ENCODE measurements at places on chromosomes 7 and 10. TPM values are rescaled to one million over a fixed set of nuclear protein-coding genes. Genes with fewer than 3 reads are reported as not detected.

Gene ANKRD30A
- total RNA-seq: not detected

Gene MRC1
- total RNA-seq: not detected

Gene MACC1
- not detected for total RNA-seq

Gene DNAJC30
- 1.3 TPM for total RNA-seq

Gene PRPS1L1
- total RNA-seq: not detected

Gene SLC16A9
- total RNA-seq: 0.42 TPM

DNA sequence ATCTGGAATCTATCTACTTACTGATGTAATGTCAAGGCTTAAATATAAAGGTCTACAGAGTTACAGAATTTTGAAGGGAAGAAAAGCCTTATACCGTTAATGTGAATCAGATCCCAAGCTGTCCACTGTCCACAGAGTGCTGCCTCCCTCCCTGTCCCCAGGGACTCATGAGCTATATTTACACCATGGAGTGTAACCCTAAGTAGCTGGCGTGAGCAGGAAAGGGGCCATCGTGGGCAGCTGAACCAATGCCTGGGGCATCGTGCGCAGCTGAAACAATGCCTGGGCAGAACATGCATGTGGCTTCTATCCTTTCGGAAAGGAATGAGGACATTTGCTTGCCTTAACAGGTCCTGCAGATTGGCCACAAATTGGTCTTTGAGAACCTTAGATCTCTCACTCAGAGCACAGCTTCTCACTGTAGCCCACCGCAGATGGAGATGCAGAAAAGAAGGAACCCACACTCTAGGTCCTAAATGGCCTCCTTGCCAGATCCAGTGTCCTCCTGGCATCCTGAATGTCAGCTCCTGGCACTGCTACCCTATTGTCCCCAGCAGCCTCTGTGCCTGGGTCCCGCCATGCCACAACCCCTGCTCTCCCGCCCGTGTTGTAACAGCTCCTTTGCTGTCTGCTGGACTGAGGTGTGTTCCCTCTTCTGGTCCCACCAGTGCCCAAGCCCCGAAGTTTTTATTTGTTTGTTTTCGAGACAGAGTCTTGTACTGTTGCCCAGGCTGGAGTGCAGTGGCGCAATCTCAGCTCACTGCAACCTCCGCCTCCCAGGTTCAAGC is 30.3 kb downstream of the CCDC3 start:
- no peak overlapping the region for H3K4me3 ChIP-seq
- no peaks in the 10 kb centered on the region for H3K36me3 ChIP-seq
- H3K4me1 ChIP-seq: peaks cover 21% of the 10 kb centered on the region
- H3K27me3 ChIP-seq: no peaks in the 10 kb centered on the region

- no peaks in the 10 kb centered on the region for H3K36me3 ChIP-seq
- no peaks in the 10 kb centered on the region for H3K4me1 ChIP-seq
- no peaks in the 10 kb centered on the region for H3K27me3 ChIP-seq
- H3K4me3 ChIP-seq: no peak overlapping the region
- no peak for DNase-seq
- no peak overlapping the region for H3K27ac ChIP-seq
These were observed 35.5 kb downstream of the ICA1 start for GRCh38 chr7:8226501-8226900.

- H3K4me3 ChIP-seq: no peak overlapping the region
- H3K4me1 ChIP-seq: no peaks in the 10 kb centered on the region
- no peak for DNase-seq
- H3K27ac ChIP-seq: no peak overlapping the region
- H3K36me3 ChIP-seq: no peaks in the 10 kb centered on the region
These were observed 43.3 kb downstream of the DGKB start for GRCh38 chr7:14859267-14859666.

DNA sequence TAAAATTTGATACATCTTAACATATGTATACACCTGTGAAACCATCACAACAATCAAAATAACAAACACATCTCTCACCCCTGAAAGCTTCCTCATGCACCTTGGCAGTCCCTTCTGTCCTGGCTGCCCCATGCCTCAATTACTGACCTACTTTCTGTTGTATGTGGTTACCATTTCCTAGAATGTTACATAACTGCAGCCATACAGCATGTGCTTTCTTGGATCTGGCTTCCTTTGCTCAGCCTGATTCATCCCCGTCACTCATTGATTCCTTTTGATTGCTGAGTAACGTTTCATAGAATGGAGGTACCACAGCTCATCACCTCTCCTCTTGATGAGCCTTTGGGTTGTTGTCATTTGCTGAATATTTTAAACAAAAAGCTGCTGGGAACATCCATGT is 165.3 kb downstream of the CELF2 start:
- H3K4me1 ChIP-seq: no peaks in the 10 kb centered on the region
- no peak for DNase-seq
- no peak overlapping the region for H3K4me3 ChIP-seq
- H3K36me3 ChIP-seq: no peaks in the 10 kb centered on the region
- no peaks in the 10 kb centered on the region for H3K27me3 ChIP-seq

DNA sequence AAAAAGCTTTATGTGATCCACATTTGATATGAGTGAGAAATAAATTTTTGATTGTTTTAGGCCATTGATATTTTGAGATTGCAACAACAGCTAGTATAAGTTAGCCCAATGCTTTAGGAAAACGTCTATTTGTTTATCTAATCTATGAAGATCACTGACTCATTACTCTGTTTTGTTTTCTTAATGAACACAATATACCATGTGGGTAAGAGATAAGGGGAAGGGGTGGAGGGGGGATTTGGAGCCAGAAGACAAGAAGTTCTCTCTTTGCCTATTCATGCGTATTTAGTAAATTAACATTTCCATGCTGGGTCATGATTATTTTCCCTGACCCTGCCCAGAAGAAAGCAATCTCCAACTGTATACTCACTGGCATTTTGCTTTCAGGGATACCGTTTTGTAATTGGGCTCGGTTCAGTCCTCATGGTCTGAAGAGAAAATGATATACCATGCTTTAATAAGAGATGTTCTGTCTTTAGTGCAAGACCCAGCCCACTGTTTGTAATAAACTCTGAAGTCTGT is 359.5 kb upstream of the NPSR1 start:
- no peaks in the 10 kb centered on the region for H3K4me1 ChIP-seq
- DNase-seq: no peak
- no peak overlapping the region for H3K4me3 ChIP-seq

Measured in SJSA1 (cell line).